ENCODE measurements at places on chromosomes 1 and 21. TPM values are rescaled to one million over a fixed set of nuclear protein-coding genes. Genes with fewer than 3 reads are reported as not detected.

GRCh38 chr1:80099713-80100112 lies 1093.2 kb upstream of the ADGRL4 start:
- no peak for DNase-seq

DNA sequence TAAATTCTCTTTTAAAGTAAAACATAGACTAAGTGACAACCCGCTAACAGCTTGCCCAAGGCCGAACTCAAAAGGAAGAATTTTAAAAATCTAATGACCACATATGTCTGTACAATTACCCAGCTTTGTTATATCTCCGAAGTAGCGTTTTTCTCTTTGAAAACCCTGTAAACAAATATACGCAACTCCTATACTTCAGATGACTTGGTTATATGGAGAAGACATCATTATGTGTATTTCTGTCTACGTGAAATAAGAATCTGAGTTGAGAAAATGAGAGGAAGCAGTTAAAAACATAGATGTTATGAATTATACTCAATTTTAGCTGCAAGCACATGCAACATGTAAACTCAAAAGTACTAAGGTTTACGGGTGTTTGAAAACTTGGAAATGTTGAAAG lies 2.0 kb downstream of the PBX1 start:
- no peak for DNase-seq

DNA sequence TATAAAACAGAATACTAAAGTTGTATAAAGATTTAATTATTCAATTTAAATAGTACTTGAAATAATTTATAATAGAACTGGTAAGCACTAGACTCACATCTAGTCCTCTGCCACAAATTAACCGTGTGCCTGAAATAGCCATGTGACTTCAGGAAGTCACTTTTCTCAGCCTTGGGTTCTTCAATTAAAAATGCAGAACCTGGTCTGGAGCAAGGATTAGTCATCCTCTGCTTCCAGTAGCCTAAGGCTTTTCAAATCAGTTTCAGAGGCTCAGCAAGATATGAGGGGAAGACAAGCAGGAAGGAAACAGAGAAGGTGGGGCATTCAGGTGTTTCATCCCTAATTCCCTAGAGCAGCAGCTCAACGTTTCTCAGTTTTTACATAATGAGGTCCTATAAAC lies 23.0 kb downstream of the DPH5 start:
- DNase-seq, result no peak

DNA sequence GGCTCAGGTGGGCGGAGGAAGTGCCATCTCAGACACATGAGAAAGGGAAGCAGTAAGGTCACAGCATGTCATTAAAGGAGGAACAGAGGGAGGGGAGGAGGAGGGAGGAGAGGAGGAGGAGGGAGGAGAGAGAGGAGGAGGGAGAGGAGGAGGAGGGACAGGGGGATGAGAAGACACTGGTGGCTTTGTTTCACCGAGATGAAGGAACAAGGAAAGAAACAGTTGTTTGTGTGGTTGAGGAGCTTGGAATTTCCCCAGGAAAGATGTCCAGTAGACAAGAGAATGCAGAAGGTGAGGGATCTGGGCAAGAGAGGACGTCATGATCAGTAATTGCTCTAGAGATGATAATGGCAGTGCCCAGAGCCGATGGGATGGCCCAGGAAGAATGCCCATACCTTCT lies 97.7 kb downstream of the AJAP1 start:
- no peak for DNase-seq

GRCh38 chr1:78570539-78570938 lies 49.7 kb upstream of the IFI44L start:
- no peak for DNase-seq

MFAP2 gene
- 7.3 TPM for total RNA-seq

DNA sequence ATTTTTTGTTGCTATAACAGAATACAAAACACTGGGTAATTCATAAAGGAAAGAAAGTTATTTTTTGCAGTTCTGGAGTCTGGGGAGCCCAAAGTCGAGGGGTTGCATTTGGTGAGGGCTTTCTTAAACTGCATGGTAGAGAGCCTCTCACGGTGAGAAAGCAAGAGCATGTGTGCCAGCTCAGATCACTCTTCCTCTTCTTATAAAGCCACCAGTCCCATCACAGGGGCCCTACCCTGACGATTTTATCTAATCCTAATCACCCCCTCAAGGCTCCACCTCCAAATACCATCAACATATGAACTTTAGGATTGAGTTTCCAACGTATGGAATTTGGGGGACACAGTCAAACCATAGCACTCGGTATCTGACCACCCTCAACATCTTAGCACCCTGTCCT lies 1.0 kb upstream of the STRIP1 start:
- no peak for DNase-seq

DNA sequence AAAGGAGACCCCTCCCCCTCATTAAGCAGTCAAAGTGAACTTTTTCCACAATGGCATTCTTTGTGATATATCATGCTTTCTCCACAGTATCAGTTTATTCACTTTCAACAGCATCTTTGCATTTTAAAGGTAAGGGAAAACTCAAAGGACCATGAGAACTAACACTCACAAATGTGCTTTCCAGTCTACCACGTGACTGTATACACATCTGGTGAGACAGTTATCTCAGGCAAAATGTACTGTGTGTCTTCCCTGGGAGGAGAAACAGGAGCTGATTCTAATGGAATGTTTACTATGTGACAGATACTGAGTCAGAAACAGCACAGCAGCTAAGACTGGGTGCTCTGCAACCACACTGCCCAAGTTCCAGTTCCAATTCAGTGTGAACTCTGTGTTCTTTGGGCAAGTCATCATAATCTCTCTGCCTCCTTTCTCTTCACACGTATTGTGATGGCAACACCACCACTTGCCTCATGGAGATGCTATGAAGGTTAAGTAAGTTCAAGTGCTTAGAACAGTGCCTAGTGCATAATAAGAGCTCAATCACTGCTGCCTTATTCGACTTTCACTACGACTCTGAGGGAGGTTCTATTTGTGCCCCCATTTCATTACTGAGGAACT lies 79.0 kb downstream of the SLC45A1 start:
- DNase-seq, result no peak

GRCh38 chr21:43211760-43212115 lies 42.9 kb downstream of the CRYAA start:
- DNase-seq, result peak; percentile 71

- no peak for DNase-seq
Measured at GRCh38 chr1:109379422-109379821, 18.3 kb downstream of the SORT1 start.

DNA sequence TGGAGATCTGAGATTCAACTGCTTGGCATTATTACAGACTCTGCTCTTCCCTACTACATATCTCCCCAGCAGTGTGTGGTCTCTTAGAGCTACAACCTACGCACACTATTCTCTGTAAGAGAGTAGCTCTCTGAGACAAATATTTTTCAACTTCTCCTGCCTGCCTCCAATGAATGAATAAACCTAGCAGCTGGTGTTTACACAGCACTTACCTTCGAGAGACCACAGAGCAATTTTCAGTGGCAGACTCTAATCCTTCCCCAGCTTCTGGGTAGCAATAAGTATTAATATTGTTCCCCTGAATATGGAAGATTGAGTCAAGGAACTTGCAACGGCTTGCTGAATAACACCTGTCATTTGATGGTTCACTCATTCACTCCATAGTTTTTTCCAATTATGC lies 350.9 kb upstream of the SPAG17 start:
- DNase-seq, result no peak

GRCh38 chr1:37940299-37940947 lies 6.4 kb downstream of the INPP5B start:
- peak; percentile 54 for DNase-seq

DNA sequence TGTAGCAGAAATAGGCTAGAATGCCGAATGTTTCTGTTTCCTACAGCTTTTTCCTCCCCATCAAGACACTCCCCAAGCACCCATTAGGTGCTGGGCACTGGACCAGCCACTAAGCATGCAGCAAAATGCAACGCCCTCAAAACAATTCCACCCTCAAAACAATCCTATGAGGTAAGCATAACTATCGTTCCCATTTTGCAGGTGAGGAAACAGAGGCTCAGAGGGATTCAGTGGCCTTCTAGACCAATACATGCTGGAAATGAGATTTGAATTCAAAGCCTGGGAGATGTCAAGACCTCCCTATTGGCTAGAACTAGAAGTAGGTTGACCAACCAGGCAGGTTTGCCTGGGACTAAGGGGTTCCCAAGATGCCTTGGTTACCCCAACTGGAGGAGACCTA lies 10.2 kb upstream of the ALDH4A1 start:
- DNase-seq, result no peak

BCAN gene
- not detected for total RNA-seq

S100A13 gene
- total RNA-seq, result 23.5 TPM
